ENCODE measurements at places on chromosomes 6 and 20.

DNA sequence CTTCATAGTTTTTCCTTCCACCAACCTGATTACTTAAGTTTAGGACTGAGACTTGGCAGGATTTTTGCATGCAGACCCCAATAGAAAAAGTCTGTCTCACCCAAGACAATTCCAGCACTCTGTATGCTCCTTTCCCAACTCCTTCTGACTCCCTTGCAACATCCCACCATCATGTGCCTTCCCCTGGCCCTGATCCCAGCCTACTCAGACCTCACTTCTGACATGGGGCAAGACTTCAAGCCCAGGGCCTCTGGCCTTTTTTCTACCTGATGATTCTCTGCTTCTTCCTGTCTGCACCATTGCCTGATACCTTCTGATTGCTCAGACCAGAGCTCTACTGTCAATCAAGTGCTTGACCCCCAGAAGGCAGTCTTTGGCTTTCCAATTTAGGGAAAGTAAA, 96.6 kb downstream of the HAO1 start:
- DNase-seq: no peak

GRCh38 chr6:52285177-52286068, 881 bp upstream of the MCM3 start:
- no peak for DNase-seq

DNA sequence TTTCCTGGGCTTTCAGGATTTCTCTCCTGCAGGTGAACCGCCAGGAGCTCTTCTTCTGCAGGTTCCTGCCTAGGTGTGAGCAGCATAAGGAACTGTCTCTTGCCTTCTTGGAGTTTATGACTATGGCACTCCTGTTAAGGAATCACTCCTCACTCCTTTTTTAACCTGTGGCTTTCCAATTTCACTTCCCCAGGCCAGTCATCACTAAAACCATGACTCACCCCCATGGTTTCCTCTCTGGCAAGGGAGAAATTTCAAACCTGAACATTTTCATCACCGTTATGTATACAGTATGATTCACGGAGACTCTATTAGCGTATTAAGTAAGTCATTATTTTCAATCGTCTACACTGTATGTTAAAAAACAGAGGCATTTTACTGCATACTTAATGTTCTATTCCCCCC, 78.2 kb upstream of the ARID1B start:
- DNase-seq: no peak

GRCh38 chr6:49326347-49326746, 136.7 kb downstream of the MMUT start:
- DNase-seq: no peak

DNA sequence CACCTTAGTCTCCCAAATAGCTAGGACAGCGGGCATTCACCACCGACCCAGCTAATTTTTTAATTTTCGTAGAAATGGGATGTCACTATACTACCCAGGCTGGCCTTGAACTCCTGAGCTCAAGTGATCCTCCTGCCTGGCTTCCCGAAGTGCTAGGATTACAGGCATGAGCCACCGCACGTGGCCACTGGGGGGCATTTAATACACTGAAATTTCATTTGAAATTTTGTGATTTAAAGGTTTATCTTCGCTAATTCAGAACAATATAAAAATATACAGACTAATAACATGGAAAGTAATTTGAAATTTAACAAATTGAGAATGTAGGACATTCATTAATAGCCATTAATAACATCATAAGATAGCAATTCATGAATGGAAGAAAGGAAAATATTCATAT, 20.5 kb upstream of the TBC1D32 start:
- DNase-seq: no peak

DNA sequence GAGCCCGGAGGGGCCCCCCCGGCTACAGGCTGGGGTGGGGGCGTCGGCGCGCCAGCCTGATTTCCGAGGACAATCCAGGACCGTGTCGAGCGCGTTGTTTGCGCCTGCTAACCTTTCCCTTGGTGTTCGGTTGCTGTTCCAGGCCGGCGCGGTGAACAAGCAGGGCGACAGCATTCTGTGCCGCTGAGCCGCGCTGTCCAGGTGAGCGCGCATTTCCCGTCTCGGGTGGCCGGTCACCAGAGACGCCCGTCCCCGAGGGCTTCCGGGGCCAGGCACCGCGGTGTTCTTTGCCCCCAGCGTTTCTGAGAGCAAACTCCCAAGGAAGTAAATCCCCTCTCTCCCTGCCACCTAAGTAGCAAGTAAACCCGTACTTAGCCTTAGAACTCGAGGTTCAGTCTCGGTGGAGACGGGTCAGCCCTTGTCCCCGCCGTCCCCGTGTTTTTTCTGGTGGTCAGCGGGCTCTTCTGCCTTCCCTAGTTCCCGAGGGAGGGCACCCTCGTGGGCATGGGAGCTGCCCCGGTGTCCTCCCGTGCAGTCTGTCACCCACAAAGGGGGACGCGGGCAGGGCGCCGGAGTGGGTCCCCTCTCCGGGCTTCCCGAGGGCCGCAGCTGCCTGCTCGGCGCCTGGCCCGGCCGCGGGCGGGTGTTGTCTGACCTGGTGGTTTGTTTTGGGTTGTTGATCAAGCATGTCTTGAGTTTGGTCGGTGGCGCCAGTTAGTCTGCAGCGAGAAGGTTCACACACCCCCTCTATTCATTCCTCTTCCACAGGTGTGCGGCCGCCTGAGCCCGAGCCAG, 1.5 kb downstream of the ID4 start:
- DNase-seq: no peak

DNA sequence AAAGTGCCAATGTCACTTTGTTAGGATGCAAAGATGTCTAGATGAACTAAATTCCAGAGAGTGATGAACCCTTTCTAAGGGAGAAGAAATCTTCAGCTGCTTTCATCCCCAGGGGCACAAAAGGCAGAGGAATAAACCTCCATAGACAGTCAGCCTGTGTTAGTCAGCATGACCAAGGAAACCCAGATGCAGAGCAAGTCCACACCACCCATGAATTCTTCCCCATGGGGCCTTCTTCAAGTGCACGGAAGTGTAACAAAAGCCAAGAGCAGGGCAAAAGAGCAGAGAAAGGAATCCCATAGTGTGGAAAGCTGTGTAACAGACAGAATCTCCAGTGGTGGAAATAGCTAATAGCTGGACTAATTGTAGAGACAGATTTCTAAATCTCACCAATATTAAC, 50.0 kb downstream of the DCDC2 start:
- no peak for DNase-seq

GRCh38 chr6:112787371-112787770, 440.2 kb downstream of the RFPL4B start:
- no peak for DNase-seq

DNA sequence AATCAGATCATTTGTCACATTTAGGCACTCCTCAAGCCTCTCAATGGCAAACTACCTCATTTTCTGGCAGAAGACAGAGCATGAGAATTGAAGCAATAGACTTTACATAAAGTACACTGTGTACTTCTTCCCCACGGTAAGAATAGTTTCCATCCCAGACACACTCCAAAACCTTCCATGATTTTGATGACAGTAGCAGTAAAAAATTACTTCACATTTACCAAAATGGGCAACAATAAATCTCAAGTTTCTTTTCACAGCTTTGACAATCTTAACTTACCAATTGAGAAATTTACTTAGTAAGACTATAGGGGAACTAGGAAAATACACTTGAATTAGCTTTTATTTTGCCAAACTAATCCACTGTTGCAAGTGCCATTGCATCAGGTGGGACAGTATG, 353.8 kb downstream of the HAO1 start:
- no peak for DNase-seq

DNA sequence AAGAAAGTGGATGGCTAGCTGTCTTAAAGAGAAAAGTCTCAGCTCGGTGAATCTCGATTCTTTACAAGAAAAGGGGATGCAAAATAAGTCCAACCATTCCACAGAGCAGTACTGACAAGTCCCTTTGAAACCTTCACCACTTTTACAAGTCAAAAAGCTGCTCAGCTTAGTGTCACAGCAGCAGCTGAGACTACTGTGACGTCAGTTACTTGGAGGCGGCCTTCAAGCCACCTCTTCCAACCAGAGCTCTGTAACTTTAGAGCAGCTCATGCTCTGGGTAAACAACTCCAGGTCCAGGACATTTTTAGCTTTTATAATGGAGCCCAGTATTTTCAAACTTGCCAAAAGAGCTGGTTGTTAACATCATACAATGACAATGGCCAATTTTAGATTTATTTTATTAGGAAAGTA, at the start of gene KIAA0408:
TSS of gene KIAA0408 (minus strand) at position 159 of the 411 bp plus-strand sequence. CDS start 5,408 bp downstream, outside the sequence.
- DNase-seq: no peak

DNA sequence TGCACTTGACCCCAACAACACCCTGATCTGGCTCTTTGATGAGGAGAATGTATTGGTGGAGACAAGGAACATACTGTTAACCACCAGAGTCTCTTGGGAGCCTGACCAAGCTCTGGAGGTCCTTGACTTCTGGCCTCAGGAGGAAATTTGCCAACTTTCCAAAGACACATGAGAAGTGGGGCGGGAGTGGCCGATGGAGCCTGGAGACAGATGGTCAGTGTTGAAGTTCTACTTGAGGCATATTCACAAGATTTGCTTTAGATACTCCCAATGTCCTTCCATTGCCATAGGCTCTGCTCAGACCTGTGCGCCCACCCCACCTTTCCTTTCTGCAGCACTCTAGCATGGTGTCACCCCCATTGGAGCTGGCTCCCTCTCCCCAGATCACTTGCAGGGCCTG, 241.0 kb downstream of the SLC24A3 start:
- DNase-seq: no peak
